ENCODE measurements at places on chromosomes 1 and 21. TPM values are rescaled to one million over a fixed set of nuclear protein-coding genes. Genes with fewer than 3 reads are reported as not detected.

MPL gene
- total RNA-seq: not detected

KCND3 gene
- 6.7 TPM for total RNA-seq

NCAM2 gene
- total RNA-seq: 2.6 TPM

SPOCD1 gene
- total RNA-seq: 1.1 TPM
